ENCODE measurements at places on chromosomes 7 and 10.

GRCh38 chr10:102112210-102112817 lies 7.9 kb downstream of the LDB1 start:
- DNase-seq, result peak; percentile 19

DNA sequence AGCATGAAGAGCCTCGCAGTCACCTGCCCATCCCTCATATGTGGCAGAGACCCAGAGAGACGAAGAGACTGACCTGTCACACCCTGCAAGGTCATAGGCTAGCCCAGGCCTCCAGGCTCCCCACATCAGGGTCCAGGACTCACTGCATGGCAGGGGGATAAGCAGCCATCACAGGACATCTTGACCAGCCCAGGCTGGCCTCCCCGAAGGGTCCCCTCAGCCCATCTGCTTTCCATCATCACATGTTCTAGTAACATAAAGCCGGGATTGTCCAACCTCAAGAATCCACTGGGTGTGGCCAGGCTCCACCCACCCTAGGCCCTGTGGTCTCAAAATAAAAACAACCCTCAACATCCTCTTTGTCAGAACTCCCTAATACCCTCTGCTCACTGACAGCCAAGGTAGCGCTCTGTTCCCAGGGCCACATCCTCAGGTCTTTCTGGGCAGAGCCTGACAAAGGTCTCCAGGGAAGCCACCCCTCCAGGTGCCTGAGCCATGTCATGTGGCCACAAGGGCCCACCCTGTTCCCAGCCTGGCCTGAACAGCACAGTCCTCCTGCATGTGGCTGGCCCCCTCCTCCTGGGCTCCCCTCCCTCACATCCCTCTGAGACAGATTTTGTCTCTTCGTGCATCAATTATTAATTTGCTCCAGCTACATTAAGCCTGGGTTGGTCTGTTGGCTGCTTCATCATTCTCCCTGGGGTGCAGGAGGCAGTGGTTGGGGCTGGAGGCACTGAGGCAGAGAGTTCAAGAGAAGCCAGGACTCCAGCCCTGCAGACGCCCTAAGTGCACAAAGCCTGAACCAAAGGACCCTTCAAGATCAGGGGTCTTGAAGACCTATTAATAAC lies 131.8 kb upstream of the UNC5B start:
- DNase-seq, result no peak

- peak; percentile 75 for DNase-seq
Observed at GRCh38 chr7:127253281-127254162, 781 bp upstream of the GRM8 start.

GRCh38 chr10:12785415-12785831 lies 216.1 kb downstream of the CCDC3 start:
- no peak for DNase-seq

GRCh38 chr7:95684037-95684436 lies 87.7 kb upstream of the PDK4 start:
- peak; percentile 76 for DNase-seq

- DNase-seq, result no peak
Observed at GRCh38 chr7:11346302-11346701, 372.6 kb downstream of the PHF14 start.

DNA sequence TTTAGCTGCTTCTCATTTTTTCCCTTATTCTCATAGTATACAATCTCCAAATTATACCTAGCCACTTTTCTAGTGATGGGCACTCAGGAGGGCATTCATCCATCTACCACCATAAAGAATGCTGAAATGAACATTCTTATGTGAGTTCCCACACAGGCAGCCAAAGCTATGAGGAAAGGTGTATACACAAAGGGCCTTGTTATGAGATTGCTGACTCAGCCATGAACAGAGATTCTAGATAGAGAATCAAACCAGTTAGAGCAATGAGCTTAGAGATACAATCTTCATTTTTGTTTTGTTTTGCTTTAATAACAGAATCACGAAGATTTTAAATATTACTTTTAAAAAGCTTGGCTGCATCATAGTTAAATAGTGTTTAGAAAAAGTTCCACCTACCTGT lies 54.8 kb upstream of the TNKS2 start:
- DNase-seq, result no peak

DNA sequence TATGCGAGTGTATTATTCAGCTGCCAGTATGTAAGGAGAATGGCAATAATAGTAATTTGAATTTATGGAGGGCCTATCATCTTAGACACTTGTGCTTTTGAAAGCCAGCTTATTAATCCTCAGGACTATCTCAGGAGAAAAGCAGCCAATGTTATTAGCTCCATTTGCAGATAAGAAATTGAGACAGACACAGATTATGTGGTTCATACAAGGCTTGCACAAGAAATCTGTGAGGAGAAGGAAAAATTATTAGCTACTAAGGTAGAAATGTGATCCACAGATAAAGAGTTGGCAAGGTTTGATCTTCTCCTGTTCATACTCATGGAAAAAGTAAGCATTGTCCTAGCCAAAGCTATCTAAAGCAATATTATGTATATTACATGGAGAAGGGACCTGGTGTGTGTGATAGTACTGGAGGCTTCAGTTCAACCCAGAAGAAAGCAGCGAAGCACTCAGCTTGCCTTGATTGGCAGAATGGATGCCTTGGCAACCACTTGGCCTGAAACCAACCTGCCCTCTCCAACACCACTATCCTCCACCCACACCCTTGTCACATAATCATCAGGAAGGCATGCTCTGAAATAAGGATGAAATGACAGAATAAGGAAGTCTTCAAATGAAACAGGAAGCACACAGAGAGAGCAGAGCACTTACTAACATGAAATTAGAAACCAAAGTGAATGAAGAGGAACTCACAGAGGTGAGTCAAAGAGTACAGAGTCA lies 18.0 kb downstream of the MACC1 start:
- peak; percentile 94 for DNase-seq

DNA sequence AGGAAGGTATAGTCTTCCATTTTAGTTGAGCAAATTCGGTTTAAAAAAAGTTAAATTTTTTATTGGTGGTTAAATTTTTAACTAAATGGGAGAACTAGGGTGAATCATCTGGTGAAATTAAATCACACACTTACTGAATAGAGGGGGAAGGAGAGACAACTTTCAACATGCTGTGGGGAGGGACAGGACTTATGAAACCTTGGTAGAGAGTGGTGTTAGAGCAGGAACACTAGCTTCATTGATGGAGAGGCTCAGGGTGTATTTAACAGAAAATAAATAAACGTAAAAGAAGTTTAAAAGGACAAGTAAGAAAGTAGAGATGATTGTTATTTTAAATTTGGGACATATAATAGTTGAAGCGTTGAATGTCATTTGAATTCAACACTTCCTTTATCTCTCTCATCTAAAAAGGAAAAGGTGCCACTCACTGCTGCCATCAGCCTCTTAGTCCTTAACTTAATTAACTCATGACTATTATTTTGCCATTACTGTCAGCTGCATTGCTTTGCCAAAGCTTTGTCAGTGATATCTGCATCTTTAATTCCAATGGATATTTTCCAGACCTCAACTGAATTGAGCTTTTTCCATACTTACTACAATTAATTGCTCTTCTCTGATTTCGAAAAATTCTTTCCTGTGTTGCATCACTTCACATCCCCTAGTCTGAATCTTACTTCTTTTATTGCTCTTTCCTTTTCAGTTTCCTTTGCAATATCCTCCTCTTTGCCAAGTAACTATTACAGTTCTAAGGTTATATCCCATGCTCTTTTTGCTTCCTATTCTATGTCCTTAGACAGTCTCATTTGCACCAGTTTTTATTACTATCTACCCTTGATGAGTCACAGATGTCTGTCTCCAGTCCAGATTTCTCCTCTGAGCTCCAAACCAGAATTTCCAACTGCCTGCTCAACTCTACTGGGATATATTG lies 71.7 kb downstream of the GNAT3 start:
- DNase-seq, result no peak

GRCh38 chr10:70743430-70743788 lies 41.8 kb downstream of the TBATA start:
- DNase-seq, result no peak

DNA sequence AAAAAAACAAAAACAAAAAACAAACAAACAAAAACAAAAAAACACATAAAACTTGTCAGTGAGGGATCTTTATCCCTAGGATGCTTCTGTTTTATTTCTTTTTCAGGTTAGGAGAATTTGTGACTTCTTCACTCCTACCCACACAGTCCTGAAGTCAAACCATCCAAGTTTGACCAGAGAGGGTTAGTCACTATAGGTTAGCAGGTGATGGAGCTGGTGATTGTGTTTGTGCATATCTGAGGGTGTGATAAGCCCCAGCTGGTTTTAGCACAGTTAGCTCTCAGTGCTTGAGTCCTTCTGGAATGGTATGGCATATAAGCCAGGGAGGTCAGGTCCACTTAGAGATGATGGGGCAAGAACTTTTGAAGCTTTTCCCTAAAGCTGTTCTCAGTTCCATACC lies 11.8 kb upstream of the IKZF1 start:
- no peak for DNase-seq

GRCh38 chr10:75395932-75396630 lies 5.5 kb downstream of the ZNF503 start:
- DNase-seq, result no peak

GRCh38 chr7:78017591-78018100 lies 219.1 kb downstream of the PHTF2 start:
- DNase-seq, result no peak
